Stimulated activated CD8-positive, alpha-beta memory T cell treated with anti-CD3 and anti-CD28 coated beads, Interleukin-15, amount 100 ng/mL, for 1 hour (primary cell): ENCODE measurements at places on chromosomes 6 and 20.

GRCh38 chr6:3208098-3208774 lies 19.2 kb downstream of the TUBB2B start:
- DNase-seq = no peak

- no peak for DNase-seq
These were observed 57.6 kb downstream of the NUDT3 start for GRCh38 chr6:34334796-34335416.

DNA sequence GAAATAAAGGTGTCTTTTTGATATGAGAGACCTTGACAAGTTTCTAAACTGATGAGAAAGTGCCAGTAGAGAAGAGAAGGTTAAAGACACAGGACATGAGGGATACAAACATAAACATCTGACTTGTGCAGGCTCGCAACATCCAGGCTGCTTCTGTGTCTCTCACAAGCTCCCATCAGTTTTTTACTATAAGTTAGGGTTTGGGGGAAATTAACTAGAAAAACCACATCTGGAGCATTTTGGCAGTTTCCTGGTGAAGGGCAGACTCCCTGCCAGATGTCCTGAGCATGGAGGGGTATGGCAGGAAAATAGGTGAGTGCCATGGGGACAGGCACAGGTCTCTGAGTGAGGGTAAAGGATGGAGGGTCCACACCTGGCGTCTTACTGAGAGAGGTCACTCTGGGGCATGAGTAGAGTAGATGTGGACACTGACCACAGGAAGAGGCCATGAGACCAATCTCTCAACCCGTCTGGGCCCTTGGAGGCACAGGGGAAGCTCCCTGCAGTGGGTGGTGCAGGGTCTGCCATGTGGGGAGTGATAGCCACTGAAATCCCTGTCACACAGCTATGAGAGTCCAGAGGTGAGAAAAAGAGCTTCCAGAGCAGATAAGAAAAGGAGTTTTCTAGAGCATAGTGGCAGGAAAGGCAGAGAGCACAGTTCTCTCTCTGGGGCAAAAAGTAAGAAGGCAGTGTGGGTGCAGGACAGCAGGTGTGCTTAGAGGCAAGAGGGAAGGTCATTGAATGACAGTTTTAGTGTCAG lies 193.3 kb upstream of the SYNDIG1 start:
- no peak for DNase-seq

DNA sequence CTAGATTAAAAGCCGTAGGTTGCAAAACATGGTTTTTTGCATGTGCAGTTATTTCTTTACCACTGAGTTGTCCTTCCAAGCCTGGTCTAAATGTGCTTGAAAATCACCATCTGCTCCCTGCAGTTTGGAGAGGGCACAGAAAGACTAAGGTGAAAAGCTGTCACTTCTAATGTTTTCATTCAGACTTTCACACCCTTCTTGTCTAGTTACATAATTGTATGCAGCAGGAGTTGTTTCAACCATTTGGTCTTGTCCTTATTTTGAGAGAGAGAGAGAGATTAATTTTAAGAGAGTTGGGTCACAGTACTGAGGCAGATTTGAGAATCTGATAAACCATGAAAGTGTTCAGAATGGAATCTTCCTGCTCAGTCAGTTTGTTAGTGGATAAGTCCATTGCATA lies 82.5 kb downstream of the ARID1B start:
- DNase-seq = no peak

DNA sequence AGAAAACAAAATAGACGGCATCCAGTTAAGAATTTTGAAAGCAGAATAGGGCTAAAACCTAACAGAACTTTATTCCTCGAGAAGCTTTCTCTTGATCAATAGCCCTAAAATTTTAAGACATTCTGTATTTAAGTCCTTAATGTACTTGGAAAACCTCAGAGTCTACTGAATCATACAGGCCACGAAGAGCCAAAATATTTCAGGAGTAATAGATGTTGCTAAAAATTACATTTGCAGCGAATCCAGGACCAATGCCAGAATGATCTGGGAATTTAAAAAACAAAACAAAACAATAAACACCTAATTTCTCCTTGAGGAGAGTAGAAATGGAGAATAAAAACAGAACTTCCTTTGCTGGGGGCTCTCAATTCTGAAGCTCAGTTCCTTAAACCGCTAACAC lies 23.3 kb downstream of the ATXN1 start:
- no peak for DNase-seq

- no peak for DNase-seq
These were observed 1349.3 kb downstream of the GRIK2 start for GRCh38 chr6:102742754-102743356.

DNA sequence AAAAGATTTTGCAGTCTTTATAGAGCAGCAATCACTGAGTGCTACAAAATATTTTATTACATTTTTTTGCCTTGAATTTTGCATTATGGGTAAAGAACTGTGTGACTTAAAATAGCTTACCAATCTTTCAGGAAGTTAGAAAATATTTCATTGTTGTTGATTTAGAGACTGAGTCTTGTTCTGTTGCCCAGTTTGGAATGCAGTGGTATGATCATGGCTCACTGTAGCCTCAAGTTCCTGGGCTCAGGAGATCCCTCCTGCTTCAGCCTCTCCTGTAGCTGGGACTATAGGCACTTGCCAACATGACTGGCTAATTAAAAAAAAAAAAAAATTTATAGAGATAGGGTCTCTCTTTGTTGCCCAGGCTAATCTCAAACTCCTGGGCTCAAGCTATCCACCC lies 100.8 kb downstream of the ADGRB3 start:
- no peak for DNase-seq

- no peak for DNase-seq
These were observed 157.3 kb downstream of the TAF4 start for GRCh38 chr20:61908057-61909026.

- DNase-seq = no peak
These were observed 24.1 kb downstream of the FASTKD5 start for GRCh38 chr20:3135507-3136070.

GRCh38 chr6:125853168-125853567 lies 62.4 kb downstream of the NCOA7 start:
- no peak for DNase-seq

DNA sequence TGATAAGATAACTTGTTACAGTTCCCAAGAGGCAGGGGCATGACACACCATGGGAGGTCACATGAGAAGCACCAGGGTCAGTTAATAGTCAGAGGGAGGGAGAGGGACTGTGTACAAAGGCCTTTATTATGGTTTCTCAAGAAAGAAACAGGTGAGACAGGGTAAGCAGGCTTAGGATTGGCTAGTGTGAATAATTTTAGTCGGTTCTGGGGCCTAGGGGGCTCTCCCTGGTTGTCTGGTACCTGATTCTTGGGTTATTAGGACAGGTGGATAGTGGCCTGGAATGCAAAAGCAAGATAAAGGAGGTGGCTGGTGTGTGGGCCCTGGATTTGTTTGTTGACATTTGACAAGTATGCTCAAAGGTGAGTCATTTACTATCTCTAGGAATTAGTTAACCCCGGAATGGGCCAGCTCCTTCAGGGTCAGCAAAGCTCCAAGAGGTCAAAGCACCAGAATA lies 49.4 kb upstream of the MCUR1 start:
- DNase-seq = no peak

GRCh38 chr6:134288538-134289203 lies 29.2 kb downstream of the SGK1 start:
- DNase-seq = no peak

GRCh38 chr6:79467716-79468115 lies 69.5 kb downstream of the LCA5 start:
- DNase-seq = no peak

GRCh38 chr6:74356391-74356790 lies 660.4 kb downstream of the CD109 start:
- no peak for DNase-seq
